Occipital lobe (tissue), 3 donors: ENCODE measurements at places on chromosomes 11 and 22. TPM values are rescaled to one million over a fixed set of nuclear protein-coding genes. Genes with fewer than 3 reads are reported as not detected.

Gene PHETA2
- 3.0 TPM for total RNA-seq

Gene C11orf91
- not detected for total RNA-seq

DNA sequence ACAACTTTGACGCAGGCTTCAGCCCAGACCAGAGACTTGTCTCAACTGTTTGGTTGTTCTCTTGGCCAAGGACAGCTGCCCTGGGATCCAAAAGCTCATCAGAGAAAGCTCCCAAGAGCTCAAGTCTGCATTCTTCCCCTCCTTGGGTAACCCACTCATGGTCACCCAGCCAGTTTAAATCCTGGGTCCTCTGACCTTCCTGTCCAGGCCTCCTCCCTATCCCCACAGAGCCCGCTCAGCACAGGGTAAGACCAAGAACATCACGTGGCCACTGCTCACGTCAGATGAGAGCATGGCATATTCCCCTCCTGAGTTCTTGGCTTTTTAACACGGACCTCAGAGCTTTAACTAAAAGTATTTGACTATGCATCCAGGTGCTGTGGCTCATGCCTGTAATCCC lies 25.8 kb downstream of the TSKU start:
- DNase-seq, result no peak

- no peak for DNase-seq
Measured at GRCh38 chr22:17912945-17913721, 111.2 kb downstream of the MICAL3 start.
